Umbilical cord (tissue), 2 donors: ENCODE measurements at places on chromosomes 5 and 9. TPM values are rescaled to one million over a fixed set of nuclear protein-coding genes. Genes with fewer than 3 reads are reported as not detected.

The LMX1B gene
- not detected for total RNA-seq

The TIGD6 gene
- 4.3 TPM for total RNA-seq

The TSSK1B gene
- total RNA-seq: 2.9 TPM

The ANKHD1 gene
- 104 TPM for total RNA-seq

The OR1J2 gene
- total RNA-seq: 1.2 TPM

The EPB41L4A gene
- 44.8 TPM for total RNA-seq

The FIBCD1 gene
- total RNA-seq: 1.9 TPM

The PCDHB14 gene
- total RNA-seq: 12.3 TPM

The C5orf58 gene
- 1.7 TPM for total RNA-seq

The AGPAT2 gene
- total RNA-seq: 32.7 TPM

The SOHLH1 gene
- total RNA-seq: not detected

GRCh38 chr5:51377151-51378060 is 5.8 kb upstream of the ISL1 start:
- no peak for DNase-seq

GRCh38 chr9:124415852-124416484 is 726 bp upstream of the PSMB7 start:
- DNase-seq: no peak

- DNase-seq: no peak
Measured at GRCh38 chr5:124752854-124753720, 6.6 kb upstream of the ZNF608 start.

DNA sequence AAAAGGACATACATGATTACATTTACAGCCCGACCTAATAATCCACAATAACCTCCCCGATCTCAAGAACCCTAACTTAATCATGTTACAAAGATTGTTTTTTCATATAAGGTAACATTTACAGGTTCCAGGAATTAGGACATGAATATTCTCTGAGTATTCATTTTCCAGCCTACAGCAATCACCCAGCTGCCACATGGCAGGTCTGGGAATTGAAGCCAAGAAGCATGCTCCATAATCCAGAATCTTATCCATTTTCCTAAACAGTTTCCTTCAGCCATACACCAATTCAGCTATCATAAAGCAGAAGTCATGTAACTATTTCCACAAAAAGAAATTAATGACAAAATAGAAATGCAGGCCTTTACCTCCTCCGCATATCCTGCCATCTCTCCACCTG is 163.4 kb downstream of the CAAP1 start:
- DNase-seq: no peak

GRCh38 chr5:133368916-133369783 is 243.2 kb downstream of the FSTL4 start:
- DNase-seq: no peak

- DNase-seq: no peak
Measured at GRCh38 chr5:138111937-138112336, 27.3 kb downstream of the NME5 start.

GRCh38 chr9:134314039-134314949 is 12.0 kb upstream of the RXRA start:
- DNase-seq: no peak

DNA sequence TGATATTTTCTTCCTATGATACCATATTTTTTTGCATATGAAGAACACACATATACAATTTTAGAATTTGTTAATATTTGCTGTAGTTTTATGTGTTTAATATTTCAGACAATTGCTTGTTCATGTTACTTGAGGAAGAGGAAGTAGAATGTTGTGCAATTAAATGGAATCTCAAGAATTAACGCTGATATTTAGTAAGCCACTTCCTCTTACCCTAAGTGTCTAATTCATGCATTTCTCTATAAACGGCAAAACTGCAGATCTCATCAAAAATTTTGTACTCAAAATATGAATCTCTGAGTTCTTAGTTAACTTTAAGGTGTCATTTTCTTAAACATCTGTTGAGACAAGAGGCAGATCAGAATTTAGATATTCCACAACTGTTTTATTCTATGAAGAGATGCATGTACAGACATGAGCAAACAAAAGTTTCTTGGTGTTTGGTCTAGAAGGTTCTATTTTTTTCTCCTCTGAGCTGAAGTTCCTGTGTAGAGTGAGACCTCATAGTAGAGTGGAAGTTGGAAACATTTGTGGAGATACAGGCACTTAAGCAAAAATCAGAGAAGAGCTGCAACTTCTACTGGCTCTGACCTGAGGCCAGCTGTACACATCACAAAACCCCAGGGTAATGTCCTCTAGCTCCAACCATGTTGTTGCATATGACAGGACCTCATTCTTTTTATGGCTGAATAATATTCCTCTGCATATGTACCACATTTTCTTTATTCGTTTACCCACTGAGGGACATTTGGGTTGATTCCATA is 16.6 kb upstream of the TGFBI start:
- peak; percentile 63 for DNase-seq

GRCh38 chr5:17249029-17249634 is 31.7 kb downstream of the BASP1 start:
- DNase-seq: peak; percentile 64

DNA sequence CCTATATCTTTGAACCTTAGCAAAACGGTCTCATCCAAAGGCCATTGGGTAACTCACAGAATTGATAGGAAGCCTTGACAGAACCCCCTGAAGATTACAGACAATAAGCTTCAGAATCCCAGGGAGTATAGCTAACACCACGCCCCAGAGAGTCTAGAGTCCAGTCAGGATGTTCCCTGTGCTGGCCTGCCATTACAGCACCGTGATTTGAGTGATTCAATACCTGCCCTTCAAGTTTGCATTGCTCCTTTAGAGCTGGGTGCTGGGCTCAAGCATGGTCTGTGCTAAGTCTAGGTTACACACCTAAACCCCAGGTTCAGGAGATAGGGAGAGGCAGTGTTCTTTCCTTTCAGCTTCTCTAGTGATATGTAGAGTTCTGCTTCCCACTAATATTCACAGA is 90.5 kb downstream of the RASEF start:
- DNase-seq: no peak

GRCh38 chr9:128383791-128384190 is 12.6 kb downstream of the URM1 start:
- no peak for DNase-seq

GRCh38 chr9:38133595-38133994 is 64.6 kb upstream of the SHB start:
- no peak for DNase-seq

- no peak for DNase-seq
Measured at GRCh38 chr5:6722015-6722414, 8.8 kb downstream of the TENT4A start.

GRCh38 chr9:114026335-114026734 is 51.8 kb downstream of the AMBP start:
- DNase-seq: no peak

DNA sequence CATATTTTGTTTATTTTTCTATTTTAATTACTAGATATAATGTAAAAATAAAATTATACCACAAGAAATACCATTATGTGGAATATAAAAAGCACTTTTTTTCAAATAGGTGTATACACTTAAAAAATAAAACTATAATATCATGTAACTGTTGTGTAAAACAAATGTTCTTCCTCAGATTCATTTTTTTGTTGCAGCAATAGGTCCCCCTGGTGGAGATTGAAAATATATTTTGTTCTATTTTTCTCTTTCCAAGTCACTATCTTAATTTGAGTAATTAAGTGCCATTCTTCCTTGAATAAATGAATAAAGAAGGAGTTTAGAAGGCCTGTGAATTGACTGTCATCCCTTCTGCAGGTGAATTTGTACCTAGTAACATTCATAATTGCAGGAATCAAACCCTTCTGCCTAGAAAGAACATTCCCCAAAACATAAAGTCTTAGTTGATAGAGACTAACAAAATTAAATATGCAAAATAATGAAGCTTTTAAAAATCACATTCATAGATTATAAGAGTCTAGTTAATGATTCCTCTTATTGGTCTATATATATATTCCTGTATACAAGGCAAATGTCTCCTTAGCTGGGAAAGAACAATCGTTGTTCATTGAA is 23.4 kb downstream of the CETN3 start:
- peak; percentile 27 for DNase-seq

GRCh38 chr5:137490591-137490990 is 8.5 kb downstream of the SPOCK1 start:
- no peak for DNase-seq

DNA sequence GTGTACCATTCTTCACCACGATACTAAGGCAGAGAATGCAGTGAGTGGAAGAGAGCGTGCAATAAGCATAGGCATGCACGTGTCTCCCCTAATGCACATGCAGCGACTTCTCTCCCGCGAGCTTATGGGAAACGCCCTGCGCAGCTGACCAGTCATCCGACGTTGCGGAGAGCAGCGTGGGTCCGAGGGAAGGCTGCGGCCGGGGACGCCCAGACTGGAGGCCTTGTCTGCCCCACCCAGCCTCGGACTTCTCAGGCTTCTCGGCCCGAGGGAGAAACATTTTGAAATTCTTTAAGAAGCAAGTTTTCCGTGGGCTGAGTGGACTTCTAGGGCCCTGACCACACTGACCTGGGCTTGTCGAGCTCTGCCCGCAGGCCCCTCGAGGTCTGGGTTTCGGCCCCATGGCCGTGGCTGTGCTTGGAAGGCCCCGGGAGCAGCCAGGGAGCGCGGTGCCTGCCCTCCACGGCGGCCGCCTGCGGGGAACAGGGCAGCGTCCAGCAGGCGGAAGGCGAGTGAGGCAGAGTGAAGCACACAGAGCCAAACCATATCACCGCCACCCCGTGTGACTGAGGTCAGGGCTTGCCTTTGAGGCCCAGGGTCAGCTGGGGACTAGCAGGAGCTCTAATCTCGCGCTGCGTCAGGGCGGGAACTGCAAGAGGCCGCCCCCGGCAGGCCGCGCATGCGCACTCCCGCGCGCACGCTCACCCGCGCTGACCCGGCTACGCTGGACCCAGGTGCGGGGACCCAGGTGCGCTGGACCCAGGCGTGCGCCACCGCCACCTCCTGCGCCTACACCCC is 60.0 kb upstream of the IRX1 start:
- no peak for DNase-seq

DNA sequence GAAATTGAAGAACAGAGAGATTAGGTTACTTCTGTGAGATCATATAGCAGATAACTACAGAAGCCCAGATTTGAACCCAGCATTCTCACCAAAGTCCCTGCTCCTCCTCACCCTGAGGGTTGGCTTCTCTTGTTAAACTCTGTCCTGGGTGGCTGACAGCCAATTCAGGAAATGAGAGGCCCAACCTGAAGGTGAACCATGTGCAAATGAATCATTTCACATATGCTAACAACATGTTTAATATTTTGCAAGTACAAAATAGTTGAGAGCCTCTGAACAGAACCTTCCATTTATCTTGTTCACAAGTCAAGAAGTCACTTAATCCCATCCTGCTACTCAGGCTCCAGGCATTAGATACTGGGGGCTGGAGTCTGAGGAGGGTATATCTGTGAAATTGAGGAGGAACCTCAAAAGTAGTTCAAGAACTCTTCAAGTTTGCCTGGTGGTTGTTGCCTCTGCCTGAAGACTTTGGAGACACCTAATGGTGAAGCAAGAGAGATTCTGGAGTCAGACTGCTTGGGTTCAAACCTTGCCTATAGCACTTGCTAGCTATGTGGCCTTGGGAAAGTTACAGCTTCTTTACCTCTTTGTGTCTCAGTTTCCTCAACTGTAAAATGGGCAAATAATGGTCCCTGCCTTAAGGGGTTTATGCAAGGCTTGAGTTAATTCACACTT is 564.0 kb downstream of the PSAT1 start:
- DNase-seq: no peak

DNA sequence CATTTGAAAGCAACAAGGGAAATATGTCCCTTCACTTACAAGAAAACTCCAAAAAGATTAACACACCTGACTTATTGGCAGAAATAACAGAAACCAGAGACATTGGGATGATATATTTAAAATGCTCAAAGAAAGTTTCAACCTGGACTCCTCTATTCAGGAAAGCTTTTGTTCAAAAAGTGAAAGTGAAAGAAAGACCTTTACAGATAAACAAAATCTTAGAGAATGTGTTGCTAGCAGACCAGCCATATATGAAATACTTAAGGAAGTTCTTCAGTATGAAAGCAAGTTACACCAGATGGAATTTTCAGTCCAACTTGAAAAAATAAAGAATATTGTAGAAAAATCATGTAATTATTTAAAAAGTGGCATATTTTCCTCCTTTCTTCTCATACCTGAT is 1075.1 kb downstream of the NR2F1-AS1 start:
- peak; percentile 1 for DNase-seq

DNA sequence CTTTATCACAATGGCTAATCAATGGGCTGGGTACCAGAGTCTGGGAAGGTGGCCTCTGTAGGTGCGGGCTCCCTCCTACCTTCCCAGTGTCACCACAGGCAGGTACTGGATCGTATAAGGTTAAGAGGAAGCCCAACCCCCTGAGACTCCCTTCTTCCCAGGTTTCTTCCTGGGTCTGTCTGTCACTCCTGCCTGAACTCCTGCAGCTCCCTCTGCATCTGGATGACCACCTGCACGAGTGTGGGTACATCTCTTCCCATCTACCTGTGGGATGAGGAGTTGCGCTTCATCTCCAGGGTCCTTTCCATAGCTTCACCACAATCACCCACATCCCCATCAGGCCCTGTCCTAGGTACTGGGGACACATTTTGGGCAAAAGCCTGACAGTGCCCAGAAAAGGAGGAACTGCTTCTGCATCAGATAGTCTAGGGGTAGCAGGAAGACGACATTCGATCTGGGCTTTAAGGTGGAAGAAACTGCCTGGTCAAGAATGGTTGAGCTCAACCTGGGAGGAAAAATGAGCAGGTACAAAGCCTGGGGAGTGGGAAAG is 112.2 kb upstream of the ALDH1B1 start:
- no peak for DNase-seq

- DNase-seq: no peak
Measured at GRCh38 chr5:78562714-78563330, 85.8 kb downstream of the LHFPL2 start.

- peak; percentile 14 for DNase-seq
Measured at GRCh38 chr5:39106322-39106721, 32.1 kb upstream of the RICTOR start.
